A549 treated with ZK216348 at 1 μM for 4 hours (cell line): ENCODE measurements at places on chromosomes 1 and 21. TPM values are rescaled to one million over a fixed set of nuclear protein-coding genes. Genes with fewer than 3 reads are reported as not detected.

Gene PLXNA2
- total RNA-seq = 0.90 to 1.9 TPM (median 1.6 TPM) in 5 replicates

Gene FMO1
- total RNA-seq = not detected in 5 replicates

Gene CFAP126
- 0.33 to 0.60 TPM (median 0.49 TPM) in 3 of 5 replicates, not detected in the others for total RNA-seq

Gene PHF13
- total RNA-seq = 7.4 to 10.0 TPM (median 9.2 TPM) in 5 replicates

Gene REG4
- not detected in 5 replicates for total RNA-seq

Gene TMEM240
- total RNA-seq = 0.37 to 0.68 TPM (median 0.48 TPM) in 4 of 5 replicates, not detected in the other

Gene AIM2
- total RNA-seq = not detected in 5 replicates

Gene COL11A1
- total RNA-seq = 0.97 to 3.5 TPM (median 2.6 TPM) in 5 replicates

Gene PTGFRN
- total RNA-seq = 14.4 to 16.7 TPM (median 15.2 TPM) in 5 replicates

Gene LMOD1
- not detected in 5 replicates for total RNA-seq

Gene TIE1
- not detected in 5 replicates for total RNA-seq

Gene DENND2C
- 0.20 to 0.52 TPM (median 0.34 TPM) in 5 replicates for total RNA-seq

Gene OR2AK2
- not detected in 5 replicates for total RNA-seq

Gene RHOU
- 4.3 to 8.4 TPM (median 7.6 TPM) in 5 replicates for total RNA-seq

Gene MXRA8
- 0.15 to 0.29 TPM in 2 of 5 replicates, not detected in the others for total RNA-seq

Gene KRTAP21-2
- not detected in 5 replicates for total RNA-seq

Gene SYCP1
- total RNA-seq = not detected in 5 replicates

Gene FCGR3B
- total RNA-seq = not detected in 5 replicates

Gene PADI3
- total RNA-seq = 0.99 to 1.4 TPM (median 1.3 TPM) in 5 replicates

Gene PIGR
- total RNA-seq = not detected in 5 replicates

Gene HAX1
- 92.1 to 116 TPM (median 95.7 TPM) in 5 replicates for total RNA-seq

Gene FPGT
- 4.3 to 8.4 TPM (median 7.4 TPM) in 5 replicates for total RNA-seq

Gene ADORA3
- total RNA-seq = not detected in 5 replicates

Gene PRDM16
- total RNA-seq = 0.07 to 0.31 TPM (median 0.27 TPM) in 5 replicates

Gene SLC44A3
- 1.3 to 2.5 TPM (median 1.6 TPM) in 5 replicates for total RNA-seq

Gene CDA
- 29.6 to 46.1 TPM (median 35.1 TPM) in 5 replicates for total RNA-seq

Gene VWA5B1
- total RNA-seq = not detected in 5 replicates

Gene AMY2A
- not detected in 5 replicates for total RNA-seq

Gene CA6
- total RNA-seq = not detected in 5 replicates

Gene TPTE
- not detected in 5 replicates for total RNA-seq

Gene PDE9A
- total RNA-seq = 1.0 to 1.5 TPM (median 1.2 TPM) in 5 replicates

Gene MMP23B
- 0.39 to 1.5 TPM (median 0.92 TPM) in 4 of 5 replicates, not detected in the other for total RNA-seq

Gene GGPS1
- total RNA-seq = 14.8 to 30.9 TPM (median 18.1 TPM) in 5 replicates

Gene LORICRIN
- total RNA-seq = not detected in 5 replicates

Gene KCNJ9
- not detected in 5 replicates for total RNA-seq

Gene AMY2B
- 0.32 to 0.63 TPM (median 0.35 TPM) in 5 replicates for total RNA-seq

Gene GUCA2B
- 0.42 TPM in 1 of 5 replicates, not detected in the others for total RNA-seq

Gene KRTAP7-1
- total RNA-seq = not detected in 5 replicates

Gene HSPB7
- total RNA-seq = not detected in 5 replicates

Gene TRAF3IP3
- total RNA-seq = not detected in 5 replicates

Gene SPRR3
- total RNA-seq = not detected in 5 replicates

Gene TRIM63
- 0.43 to 0.85 TPM (median 0.60 TPM) in 5 replicates for total RNA-seq

Gene C1orf87
- total RNA-seq = not detected in 5 replicates

Gene RCC2
- total RNA-seq = 53.1 to 69.7 TPM (median 58.6 TPM) in 5 replicates

Gene PAQR6
- total RNA-seq = 2.9 to 5.5 TPM (median 3.4 TPM) in 5 replicates

Gene CFHR5
- total RNA-seq = not detected in 5 replicates

Gene TENT5C
- total RNA-seq = 0.04 to 0.13 TPM (median 0.07 TPM) in 5 replicates

Gene CD1C
- not detected in 5 replicates for total RNA-seq

Gene GBP1
- 0.08 to 0.44 TPM (median 0.19 TPM) in 5 replicates for total RNA-seq

Gene TAL1
- total RNA-seq = not detected in 5 replicates

Gene AMPD1
- 0.32 TPM in 1 of 5 replicates, not detected in the others for total RNA-seq

Gene FMN2
- total RNA-seq = 3.2 to 7.0 TPM (median 5.4 TPM) in 5 replicates

Gene HES2
- total RNA-seq = 2.2 to 5.3 TPM (median 4.2 TPM) in 5 replicates

Gene LCA5L
- 1.1 to 2.2 TPM (median 1.3 TPM) in 5 replicates for total RNA-seq

Gene TSPEAR
- not detected in 5 replicates for total RNA-seq

Gene HNRNPCL4
- total RNA-seq = not detected in 5 replicates

Gene E2F2
- 2.1 to 3.5 TPM (median 3.2 TPM) in 5 replicates for total RNA-seq
